Liver (tissue), 10 donors: ENCODE measurements at places on chromosomes 3 and 15. TPM values are rescaled to one million over a fixed set of nuclear protein-coding genes. Genes with fewer than 3 reads are reported as not detected.

DNA sequence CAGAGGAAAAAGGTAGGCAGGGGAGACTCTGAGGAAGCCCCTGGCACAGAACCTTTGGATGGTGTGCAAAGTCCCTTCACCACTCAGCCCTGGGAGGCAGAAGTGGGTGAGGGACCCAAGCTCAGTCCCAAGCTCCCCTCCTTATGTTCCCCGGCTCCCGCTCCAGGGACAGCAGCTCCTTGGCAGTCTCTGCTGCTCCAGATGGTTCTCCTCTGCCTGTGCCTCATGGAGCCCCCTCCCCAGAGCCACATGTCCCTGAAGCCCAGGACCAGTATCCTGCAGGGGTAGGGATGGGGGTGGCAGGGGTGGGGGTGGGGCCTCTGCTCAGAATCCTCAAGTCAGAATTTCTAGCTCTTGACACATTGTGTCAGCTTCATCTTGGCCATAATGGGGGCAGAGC, 8.0 kb upstream of the CAMKV start:
- no peak for DNase-seq

DNA sequence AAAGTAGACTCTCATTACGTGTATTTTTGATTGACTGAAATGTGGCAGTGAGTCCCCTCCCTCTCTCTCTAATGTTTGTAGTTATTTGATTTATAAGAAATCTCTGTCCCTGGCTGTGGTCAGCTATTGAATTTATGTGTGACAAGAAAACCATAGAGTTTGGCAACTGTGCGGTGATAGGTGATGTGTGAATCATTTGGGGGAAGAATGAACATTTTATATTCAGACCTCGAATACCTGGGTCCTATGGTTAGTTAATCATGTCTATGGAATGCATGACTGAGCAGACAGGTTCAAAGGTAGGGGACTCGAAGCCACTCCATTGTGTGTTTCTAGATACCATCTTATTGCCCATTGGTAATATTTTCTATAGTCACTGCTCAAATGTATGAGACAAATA, 712.1 kb downstream of the MECOM start:
- DNase-seq, result no peak

DNA sequence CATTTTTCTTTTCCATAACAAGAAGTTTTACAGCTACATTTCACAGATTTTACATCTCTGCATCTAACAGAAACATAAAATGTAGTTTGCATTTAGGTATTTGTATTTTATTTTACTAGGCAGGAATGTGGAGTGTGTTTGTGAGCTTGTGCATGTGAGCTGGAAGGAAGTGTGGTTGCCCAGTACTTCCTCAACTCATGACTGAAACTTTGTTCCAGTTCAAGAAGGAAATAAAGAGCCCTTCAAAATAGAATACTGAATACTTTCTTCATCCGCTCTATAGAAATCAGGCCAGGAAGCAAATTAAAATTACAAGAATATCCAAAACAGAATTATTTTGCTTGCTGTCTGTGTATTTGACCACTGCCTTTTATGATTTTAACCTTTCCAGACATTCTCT, 81.3 kb downstream of the CHL1 start:
- DNase-seq, result no peak

Gene STRIT1
- polyA plus RNA-seq, result not detected
